CD8-positive, alpha-beta T cell (primary cell): ENCODE measurements at places on chromosomes 1 and 21.

DNA sequence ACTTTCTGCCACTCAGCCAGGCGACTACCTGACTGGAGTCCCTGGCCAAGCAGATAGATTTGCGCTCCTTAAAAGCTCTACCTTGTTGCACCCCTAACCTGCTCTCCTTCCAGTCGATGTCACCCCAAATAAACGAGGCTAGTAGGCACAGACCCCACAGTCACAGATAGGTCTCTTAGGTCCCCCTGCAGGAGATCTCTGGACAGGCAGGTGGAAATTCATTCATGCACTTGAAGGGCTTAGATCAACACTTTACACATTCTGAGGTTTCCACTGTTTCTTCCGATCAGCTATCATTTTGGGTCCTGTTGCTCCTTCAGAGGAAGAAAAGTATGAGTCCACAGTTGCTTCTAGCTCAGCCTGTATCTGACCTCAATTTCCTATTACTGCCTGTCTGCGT is 272.6 kb upstream of the FMN2 start:
- no peak for DNase-seq

- DNase-seq = no peak
Measured at GRCh38 chr21:19501115-19501514, 1097.5 kb upstream of the TMPRSS15 start.

- peak; percentile 53 for DNase-seq
Measured at GRCh38 chr1:71047635-71048607, at the start of gene PTGER3. Gene PTGER3, minus strand, starts transcription at chr1:71047816. Its CDS starts 239 bp downstream, at chr1:71047577.

DNA sequence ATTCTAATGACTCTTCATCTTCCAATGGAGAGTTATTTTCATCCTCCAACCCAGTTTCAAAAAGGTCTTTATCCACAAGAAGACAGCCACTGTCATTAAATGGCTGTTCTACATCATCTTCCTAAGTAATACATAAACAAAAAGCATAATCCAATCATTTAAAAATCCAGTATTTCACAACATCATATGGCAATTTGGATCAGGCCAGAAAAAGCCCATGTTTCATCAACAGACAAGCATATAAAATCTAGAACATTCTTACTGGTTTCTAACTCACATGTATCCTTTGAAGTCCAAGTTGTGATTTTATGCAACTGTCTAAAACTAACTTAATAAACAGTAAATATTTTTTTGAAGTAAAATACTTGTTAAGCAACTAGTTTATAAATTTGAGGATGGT is 6.6 kb downstream of the CLSPN start:
- DNase-seq = no peak
